Progenitor cell of endocrine pancreas (in vitro differentiated cells): ENCODE measurements at places on chromosomes 11 and 22. TPM values are rescaled to one million over a fixed set of nuclear protein-coding genes. Genes with fewer than 3 reads are reported as not detected.

DNA sequence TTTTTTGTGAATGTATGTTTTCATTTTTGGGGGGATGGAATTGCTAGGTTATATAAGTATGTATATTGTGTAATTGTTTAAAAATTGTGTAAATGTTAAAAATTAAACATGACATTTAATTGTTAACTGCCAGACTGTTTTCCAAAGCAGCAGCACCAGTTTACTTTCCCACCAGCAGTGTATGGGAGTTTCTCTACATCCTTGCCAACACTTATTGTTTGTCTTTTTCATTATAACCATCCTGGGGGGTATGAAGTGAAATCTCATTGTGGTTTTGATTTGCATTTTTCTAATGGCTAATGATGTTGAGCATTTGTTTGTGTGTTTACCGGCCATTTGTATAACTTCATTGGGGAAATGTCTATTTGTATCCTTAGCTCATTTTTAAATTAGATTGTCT lies 31.7 kb upstream of the RRAS2 start:
- DNase-seq = no peak

DNA sequence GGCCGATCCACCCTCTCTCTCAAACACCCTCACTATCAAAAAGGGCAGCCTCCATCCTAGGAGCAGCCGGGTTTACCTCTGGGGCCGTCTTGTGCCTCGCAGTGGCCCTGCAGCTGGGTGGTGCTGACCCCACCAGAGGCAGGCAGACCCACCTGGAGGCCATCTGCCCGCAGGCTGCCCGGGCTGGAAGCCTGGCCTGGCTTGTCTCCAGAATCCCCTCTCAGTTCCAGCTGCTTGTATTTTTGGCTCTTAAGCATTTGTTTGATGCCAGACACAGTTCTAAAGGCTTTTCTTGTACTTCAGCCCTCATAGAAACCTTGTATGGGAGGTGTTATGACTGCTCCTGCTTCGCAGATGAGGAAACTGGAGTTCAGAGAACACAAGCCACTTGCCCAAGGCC lies 4.2 kb upstream of the NFAM1 start:
- no peak for DNase-seq

DNA sequence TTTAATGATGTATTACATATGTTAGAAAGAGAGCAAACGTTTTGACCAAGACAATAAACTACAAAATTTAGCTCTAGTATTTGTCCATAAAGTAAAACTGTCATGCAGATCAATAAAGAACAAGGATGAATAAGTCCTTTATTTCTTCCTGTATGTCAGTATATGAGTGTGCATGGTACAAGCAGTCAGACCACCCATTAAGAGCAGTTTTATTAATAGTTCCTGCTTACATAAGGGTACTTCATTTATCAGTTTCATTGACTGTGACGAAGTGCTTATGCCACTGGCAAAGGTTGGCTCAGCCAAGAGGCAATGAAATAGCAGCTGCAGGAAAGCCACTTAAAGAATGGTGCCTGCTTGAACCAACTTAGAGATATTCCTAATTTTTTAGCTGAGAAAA lies 913.0 kb upstream of the CNTN5 start:
- no peak for DNase-seq

DNA sequence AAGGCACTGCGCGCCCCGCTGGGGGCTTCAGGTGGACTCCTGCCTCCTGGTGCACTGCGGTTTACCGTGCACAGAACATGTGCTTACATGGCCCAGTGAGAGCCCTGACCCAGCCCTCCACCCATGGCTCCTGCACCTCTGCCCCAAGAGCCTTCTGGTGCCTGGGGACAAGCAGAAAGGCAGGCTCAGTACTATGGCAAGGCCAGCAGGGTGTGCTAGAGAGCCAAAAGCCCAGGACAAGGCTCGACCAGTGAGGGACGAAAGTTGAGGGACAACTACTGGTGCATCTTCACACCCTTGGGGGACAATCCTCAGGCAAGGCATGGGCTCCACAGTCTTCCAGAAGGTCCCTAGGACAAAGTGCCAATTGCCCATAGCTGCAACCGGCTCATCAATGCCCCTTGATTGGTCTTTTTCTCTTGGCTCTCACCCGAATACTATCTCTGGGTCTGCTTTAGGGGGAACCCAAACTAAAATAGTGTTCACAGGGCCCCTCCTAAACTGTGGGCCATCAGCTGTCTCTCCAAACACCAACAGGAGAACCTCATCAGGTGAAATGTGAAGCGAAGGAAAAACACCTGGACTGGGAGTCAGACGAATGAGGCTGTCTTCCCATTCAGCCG lies 13.5 kb downstream of the PGA5 start:
- peak; percentile 38 for DNase-seq

DNA sequence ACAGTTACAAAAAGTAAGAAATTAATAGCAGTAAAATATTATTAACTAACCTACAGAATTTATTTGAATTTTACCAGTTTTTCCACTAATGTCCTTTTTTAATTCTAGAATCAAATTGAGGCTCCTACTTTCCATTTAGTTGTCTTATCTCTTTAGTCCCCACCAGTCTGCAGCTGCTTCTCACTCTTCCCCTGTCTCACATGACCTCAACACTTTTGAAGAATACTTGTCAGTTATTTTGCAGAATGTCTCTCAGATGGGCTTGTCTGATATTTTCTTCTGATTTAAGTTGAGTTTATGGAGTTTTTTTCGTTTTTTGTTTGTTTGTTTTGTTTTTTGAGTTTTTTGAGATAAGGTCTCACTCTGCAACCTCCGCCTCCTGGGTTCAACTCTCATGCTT lies 74.3 kb upstream of the ADORA2A start:
- no peak for DNase-seq

- DNase-seq = no peak
Observed at GRCh38 chr11:70538641-70539359, 140.5 kb downstream of the CTTN start.

Gene ACTN3
- 0.43 and 0.44 TPM in 2 replicates for total RNA-seq

DNA sequence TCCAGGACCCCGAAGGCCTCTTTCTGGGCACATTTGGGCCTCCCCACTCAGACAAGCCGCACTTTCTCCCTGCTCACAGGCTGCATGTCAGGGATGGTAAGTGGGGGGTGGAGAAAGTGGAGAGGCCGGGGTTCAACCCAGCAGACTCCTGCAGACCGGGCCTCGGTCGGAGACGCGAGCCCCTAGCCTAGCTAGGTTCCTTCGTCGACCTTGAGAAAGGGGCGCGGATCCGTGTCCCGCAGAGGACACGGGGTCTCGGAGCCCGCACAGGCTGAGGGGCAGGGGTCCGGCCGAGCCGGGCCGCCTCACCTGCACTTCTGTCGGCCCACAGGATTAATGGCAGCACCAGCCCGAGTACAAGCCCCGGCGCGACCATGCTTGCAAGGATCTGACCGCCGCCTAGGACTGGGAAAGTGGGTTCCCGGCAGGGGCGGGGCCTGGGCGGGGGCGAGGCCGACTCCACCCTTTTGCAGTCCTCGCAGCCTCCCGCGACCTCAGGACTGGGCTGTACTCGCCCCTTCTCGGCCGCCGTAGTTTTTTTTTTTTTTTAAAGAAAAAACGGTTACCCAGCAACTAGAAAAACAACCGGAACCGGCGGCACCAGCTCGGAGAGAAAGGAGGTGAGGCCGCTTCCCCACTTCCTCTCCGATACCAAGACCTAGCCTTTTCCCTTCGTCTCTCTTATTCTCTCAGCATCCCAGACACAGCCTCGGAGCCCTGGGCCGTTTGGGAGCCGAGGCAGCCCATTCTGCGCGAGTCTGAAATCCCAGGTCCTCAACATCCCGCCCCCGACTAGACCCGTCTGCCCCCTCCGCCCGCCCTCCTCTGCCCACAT lies at the start of the genes SIAE and SPA17:
Gene SIAE, minus strand, starts transcription at position 407 of the 835 bp plus-strand sequence. Its CDS starts 31 bp downstream, at position 376.
Gene SPA17, plus strand, starts transcription at position 572 of the 835 bp plus-strand sequence. CDS start 1,361 bp downstream, outside the sequence.
- peak; percentile 94 for DNase-seq

Gene MUC2
- total RNA-seq = not detected in 2 replicates

Gene MRPL49
- total RNA-seq = 38.8 and 39.6 TPM in 2 replicates

Gene KIF18A
- 17.0 and 19.1 TPM in 2 replicates for total RNA-seq

- no peak for DNase-seq
Observed at GRCh38 chr22:27345691-27346090, 455.9 kb downstream of the MN1 start.

DNA sequence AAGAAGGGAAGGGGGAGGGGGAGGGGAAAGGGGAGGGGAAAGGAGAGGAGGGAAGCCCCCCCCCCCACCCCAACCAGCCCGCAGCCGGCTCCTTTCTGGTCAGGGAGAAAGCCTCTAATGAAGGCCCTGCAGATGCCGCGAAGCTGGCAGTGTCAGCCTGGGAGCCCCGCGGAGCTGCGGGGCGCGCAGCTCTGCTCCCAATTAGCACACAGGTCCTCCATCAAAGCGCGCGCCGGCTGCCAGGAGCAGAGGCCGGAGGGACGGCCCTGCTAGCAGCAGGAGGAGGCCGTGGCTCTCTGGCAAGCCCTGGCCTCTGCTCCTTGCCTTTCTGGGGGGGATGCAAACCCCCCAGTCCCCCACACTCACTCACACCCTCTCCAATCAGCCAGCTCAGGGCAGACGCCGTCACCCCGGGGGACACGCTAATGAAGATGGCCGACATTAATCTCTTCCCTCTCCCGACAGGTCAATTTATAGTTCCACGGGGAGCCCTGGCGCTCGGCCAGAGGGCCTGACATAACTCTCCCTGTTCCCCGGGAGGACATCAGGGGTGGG lies 70.5 kb upstream of the TCF20 start:
- no peak for DNase-seq
